ENCODE measurements at places on chromosomes 2 and 18.
A peak's percentile ranks its signal among the peaks of the same experiment; 100 is the strongest.

DNA sequence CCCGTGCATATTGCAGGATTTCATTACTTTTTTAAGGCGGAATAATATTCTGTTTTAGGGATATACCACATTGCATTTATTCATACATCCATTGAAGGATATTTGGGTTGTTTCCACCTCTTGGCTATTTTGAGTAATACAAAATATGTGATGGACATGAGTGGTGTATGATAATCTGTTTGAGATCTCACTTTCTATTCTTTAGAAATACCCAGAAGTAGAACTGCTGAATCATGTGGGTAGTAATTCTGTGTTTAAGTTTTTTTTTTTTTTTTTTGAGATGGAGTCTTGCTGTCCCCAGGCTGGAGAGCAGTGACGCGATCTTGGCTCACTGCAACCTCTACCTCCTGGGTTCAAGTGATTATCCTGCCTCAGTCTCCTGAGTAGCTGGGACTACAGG is 201.4 kb downstream of the NYAP2 start:
- no peak for DNase-seq

DNA sequence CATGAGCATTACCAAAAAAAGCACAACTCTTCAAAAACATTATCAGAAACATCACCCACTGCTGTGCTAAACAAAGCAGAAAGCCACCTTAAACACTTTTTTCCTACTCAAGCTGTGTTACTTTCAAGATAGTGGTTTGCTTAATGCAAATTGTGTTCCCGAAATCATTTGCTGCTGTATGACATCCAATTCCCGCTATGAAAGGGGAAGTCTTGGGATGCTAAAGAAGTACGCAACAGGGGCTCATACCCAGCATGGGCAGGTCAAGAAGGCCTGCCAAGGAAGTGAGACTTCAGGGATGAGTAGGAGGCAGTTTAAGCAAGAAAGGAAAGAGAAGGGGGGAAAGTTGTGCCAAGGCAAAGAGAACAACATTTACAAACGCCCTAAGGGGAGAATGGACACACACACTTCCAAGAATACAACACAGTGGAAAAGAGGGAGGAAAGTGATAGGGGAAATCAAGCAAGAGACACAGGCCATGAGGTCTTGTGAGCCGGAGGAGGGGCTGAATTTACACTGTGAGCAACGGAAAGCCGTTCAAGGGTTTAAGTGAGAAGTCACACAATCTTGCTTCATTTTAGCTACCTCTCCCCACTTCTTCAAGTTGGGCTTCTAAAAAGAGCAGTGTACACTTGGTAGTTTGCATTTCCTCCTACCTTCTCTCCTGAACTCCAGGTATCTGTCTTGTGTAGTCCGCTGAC is 4.0 kb downstream of the PTPN2 start:
- no peak for DNase-seq

DNA sequence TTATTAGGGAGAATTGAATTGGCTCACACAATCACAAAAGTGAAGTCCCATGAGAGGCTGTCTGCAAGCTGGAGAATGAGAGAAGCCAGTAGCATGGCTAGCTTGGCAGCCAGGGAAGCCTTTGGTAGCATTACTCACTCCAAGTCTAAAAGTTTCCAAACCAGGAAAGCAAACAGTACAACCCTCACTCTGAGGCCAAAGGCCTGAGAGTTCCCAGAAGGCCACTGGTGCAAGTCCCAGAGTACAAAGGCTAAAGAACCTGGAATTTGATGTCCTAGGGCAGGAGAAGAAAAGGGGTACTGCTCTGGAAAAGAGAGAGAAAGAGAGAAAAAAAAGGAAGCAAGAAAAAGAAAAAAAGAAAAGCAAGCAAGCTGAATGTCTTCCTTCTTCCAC is 318.2 kb downstream of the RND3 start:
- DNase-seq, result peak; percentile 78

DNA sequence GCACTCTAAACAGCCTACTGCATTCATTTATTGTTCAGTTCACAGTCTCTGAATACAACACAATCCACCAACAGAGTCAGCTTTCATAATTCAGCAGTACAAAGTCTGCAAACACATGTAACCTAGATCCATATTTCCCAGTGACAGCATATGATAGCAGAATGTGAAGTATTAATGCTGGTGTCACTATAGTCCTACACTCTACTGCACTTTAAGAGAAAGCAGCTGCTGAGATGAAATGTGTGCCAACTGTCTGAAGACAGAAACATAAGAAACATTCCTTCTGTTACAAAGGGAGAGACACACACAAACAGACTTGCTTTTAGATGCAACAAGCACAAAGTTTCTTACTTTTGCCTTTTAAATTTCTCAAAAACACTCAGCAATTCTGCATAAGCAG is 441.8 kb downstream of the ZEB2 start:
- peak; percentile 35 for DNase-seq

DNA sequence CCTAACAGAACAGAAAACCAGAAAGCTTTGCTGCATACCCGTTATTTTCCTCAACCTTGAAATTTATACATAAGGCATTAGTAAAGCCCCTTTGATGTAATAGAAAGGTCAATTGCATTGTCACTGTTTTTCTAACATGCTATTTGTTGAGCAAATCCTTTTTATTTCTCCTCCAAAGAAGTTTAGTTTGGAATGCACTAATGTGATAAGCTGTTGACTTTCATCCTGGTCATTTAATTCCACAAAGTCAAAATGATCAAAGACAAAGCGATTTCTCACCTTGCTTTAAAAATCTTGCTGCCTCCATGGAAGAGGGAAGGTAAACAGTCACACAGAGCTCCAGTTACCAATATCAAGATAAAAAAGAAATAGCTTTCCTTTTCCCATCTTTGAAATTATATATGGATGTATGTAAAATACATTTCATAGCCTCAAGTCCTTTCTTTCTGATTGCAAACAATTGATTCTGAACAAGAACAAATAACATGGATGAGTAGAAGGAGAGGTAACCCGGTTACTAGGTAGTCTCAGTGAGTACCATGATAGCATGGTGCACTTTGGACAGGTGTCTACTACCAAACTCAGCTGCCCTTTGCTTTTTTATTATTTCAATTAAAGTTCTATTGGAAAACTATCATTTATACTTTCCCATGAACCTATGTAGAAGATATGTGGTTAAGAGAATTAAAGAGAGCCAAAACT is 452.7 kb downstream of the STK39 start:
- DNase-seq, result no peak

GRCh38 chr2:70425682-70426301 is 123.9 kb upstream of the FAM136A start:
- DNase-seq, result no peak

- DNase-seq, result no peak
These were observed 73.6 kb downstream of the DYSF start for GRCh38 chr2:71526975-71527374.

DNA sequence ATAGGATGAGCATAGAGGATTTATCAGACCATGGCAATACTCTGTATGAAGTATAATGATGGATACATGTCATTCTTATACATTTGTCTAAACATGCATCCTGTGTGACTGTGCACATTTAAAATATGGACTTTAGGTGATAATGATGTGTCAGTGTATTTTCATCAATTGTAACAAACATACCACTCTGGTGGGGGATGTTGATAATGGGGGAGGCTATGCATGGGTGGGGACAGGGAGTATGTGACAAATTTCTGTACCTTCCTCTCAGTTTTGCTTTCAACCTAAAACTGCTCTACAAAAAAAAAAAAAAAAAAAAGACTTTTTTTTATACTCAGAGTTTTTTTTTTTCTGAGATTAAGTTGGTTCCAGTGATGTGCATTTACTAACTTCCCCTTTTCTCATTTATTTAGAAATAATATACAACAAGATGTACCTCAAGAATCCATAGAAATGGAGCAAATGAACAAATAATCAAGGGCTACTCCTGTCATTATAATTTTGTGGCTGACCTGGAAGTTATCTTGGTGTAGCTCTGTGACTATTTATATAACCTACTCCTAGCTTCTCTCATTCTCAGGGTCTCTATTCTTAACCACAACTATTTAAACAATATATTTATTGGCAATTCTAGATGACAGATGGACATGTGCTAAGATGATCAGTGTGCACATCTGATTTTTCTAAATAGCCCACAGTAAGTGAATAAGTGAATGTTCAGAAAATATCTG is 108.9 kb upstream of the ITGA4 start:
- DNase-seq, result no peak

Measured in foreskin fibroblast (primary cell).